ENCODE measurements at places on chromosomes 6 and 20.

GRCh38 chr6:74366634-74367033 lies 670.6 kb downstream of the CD109 start:
- DNase-seq, result no peak

GRCh38 chr6:12653486-12653885 lies 63.1 kb upstream of the PHACTR1 start:
- DNase-seq, result no peak

DNA sequence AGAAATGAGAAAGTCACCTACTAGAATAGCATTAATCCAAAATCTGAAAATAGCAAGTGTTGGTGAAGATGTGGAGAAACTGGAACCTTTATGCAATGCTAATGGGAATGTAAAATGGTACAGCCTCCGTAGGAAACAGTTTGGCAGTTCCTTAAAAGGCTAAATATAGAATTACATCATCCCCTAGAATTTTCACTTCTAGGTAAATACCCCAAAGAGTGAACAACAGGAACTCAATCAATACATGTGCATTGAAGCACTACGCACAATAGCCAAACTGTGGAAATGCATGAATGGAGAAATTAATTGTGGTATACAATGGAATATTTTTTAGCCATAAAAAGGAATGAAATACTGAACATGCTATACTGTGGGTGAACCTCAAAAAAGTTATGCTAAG lies 982.0 kb upstream of the FLRT3 start:
- DNase-seq, result no peak

- DNase-seq, result no peak
Observed at GRCh38 chr6:40476673-40477072, 110.5 kb downstream of the LRFN2 start.

DNA sequence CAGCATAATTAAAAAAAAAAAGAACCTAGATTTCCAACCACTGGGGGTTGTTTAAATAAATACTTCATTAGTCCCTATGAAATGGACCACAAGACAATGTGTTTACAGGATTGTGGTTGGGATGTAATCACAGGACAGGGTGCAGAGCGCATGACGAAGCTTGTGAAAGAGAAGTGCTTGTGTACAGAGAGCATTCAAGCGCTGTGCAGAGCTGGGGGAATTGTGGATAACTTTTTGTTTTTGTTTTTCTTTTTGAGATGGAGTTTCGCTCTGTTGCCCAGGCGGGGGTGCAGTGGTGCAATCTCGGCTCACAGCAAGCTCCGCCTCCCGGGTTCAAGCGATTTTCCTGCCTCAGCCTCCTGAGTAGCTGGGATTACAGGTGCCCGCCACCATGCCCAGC lies 22.3 kb downstream of the LAMA5 start:
- DNase-seq, result no peak

DNA sequence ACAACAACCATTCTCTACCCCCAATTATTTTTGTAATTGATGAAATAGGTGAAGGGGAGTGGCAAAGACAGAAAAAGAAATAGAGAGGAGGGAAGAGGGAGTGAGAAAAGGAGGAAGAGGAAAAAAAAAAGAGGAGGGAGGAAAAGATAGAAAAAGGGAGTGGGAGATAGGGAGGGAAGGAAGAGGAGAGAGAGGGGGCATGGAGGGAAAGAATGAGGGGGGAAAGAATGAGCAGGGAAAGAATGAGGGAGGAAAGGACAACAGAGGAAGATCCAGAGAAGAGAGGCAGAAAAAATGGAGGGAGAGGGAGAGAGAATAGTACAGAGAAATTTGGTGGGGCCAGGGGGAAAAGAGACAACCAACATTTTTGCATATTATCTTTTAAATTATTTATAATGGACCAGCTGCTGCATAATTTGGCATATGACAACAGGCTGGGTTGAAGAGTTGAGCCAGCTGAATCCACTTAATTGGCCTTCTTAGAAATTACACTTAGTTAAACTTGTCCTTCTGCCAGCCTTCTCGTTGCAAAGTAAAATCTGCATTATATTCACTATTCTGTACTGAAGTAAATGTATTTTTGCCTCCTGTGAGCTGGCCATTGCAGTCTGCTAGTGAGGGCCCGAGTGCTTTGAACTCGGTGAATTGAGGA lies 101.0 kb downstream of the ARHGAP18 start:
- no peak for DNase-seq

- DNase-seq, result no peak
Observed at GRCh38 chr20:54208548-54209176, 775 bp downstream of the PFDN4 start.

- peak; percentile 48 for DNase-seq
Observed at GRCh38 chr20:2451939-2452732, 18.5 kb downstream of the SNRPB start.

GRCh38 chr6:129050086-129050485 lies 167.1 kb downstream of the LAMA2 start:
- no peak for DNase-seq

DNA sequence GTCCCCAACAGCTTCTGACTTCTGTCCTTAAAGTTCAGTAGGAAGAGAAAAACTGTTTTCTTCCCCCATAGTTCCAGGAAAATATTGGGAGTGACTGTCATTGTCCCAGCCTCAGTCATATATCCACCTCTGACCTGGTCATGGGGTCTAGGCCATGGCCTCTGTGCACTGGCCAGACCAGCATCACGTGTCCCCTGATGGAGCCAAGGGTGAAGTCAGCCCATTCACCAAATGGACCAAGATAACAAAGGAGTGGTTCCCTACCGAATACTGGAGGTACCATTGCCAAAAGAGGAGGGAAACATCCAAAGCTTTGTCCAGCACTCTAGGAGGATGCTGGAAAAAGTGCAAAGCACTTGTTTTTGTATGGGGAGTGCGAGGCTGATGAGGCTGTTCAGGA lies 395.4 kb downstream of the TAF4 start:
- DNase-seq, result no peak

DNA sequence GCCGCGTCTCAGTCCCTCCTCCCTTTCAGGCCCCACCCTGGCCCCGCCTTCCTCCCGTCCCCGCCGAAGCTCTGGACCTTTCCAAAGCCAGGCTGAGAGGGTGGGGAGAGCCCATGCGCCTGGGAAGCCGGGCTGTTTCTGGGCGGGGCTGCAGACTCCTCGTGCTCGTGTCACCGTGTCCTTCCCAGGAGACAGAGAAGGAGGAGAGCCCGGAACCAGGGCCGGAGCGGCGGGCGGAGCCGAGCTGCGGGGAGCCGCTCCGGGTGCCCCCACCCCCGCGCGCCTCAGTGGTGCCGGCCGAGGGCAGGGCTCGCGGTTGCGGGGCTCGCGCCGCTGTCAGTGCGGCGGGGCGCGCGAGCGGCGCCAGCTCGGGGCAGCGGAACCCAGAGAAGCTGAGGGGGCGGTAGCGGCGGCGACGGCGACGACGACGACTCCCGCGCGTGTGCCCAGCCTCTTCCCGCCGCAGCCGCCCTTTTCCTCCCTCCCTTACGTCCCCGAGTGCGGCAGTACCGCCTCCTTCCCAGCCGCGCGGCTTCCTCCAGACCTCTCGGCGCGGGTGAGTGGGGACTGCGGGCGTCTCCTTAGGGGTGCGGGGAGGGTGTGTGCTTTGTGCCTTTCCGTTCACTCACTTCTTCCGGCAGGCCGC lies at the start of gene RALY:
TSS of gene RALY (plus strand) at position 336 of the 646 bp plus-strand sequence. CDS start 78,164 bp downstream, outside the sequence.
- peak; percentile 90 for DNase-seq

- no peak for DNase-seq
Observed at GRCh38 chr20:62449951-62450691, 22.8 kb upstream of the RBBP8NL start.

- no peak for DNase-seq
Observed at GRCh38 chr6:79571030-79571367, 33.8 kb upstream of the LCA5 start.

DNA sequence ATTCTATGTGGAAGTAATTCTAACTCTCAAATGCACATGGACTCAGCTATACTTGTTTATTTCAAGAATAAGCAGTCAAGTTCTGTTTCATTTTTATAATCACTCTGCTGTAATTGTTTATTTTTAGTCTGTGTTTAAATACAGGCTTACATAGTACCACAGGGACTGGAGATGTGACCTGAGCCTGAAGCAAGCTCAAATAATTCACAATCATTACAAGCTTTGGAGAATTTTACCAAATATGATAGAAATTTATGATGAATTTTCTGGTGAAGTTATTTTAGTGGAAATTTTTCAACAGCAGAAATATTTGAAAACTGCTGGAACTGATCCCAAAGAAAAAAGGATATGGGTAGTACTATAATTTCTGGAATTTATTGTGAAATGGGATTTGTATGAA lies 41.6 kb upstream of the DSE start:
- DNase-seq, result no peak
